Stimulated activated CD8-positive, alpha-beta memory T cell treated with anti-CD3 and anti-CD28 coated beads, Interleukin-4, amount 100 ng/mL, for 4 hours (primary cell): ENCODE measurements at places on chromosomes 11 and 22.

GRCh38 chr11:66080055-66080817, 10.2 kb downstream of the PACS1 start:
- peak; percentile 57 for DNase-seq

DNA sequence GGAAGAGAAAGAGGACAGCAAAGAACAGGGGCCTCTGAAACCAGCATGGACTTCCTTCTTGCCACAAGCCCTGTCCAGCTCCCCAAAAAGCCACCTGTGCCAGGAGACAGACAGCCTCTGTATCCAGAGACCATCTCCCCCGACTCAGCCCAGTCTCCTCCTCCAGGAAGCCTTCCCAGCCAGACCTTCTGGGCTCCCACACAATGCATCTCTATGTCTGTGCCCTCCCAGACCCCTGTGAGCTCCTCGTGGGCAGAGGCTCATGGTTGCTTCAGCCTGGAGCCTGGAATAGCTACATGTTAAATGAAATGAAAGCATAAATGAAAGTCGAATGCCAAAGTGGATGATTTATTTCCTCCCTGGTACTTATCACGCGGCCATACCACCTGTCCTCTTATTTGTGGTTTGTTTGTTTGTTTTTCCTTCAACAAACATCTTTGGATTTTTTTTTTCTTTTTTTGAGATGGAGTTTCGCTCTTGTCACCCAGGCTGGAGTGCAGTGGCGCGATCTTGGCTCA, 7.3 kb upstream of the ARAP1 start:
- DNase-seq = no peak

DNA sequence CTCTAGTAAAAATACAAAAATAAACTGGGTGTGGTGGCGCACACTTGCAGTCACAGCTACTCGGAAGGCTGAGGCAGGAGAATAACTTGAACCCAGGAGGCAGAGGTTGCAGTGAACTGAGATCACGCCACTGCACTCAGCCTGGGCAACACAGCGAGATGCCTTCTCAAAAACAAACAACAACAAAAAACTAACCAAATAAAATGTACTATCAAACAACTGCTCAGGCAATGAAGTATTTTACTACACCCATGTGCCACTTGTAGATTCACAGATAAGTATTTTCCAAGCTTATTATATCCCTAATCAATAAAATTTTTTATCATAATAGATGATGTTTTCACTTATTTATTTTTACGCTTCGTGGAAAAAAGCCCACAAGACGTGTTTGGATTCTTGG, 924 bp downstream of the C11orf65 start:
- no peak for DNase-seq

DNA sequence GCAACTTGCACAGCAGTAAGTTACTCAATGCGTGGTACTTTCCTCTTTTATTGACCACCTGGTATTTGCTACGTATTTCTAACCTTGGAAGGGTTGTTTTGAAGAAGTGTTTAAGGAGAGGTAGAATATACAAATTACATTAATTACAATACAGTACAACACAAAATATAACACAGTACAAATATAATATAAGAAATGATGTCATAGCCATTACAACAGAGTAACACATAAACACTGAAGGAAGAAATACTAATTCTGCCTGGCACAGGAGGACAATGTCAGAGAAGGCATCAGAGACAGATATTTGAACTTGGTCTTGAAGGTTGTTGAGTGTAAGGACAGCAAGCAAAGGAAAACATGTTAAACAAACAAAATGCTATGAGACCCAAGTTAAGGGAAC, 25.6 kb downstream of the PAK1 start:
- no peak for DNase-seq

DNA sequence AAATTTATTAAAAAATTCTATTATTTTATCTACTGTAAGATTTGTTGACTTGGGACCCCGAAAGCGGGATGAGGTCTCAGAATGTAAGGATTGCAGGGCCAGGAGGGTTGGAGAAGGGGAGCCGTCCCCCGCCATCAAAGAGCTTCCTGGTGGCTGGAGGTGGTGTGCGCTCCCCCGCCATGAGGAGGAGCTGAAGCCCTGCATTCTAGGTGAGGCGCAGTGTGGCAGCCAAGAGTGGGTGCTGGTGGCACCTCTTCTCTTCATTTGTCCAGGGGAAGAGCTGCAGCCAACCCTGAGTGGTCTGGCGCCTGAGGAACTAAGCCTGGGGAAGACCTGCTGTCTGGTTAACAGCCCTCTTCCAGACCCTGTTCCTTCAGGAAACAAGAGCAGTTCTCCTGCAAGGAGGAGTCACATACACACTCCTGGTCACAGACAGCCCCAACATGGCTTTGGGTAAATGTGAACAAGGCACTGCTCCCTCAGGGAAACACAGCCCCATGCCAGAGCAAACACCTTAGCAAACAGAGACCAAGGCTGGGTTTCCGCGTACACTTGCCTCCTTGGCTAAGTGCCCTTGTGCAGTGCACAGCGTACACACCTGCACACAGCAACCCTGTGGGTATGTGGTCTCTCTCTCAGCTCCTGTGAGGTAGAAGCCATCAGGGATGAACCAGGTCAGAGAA, 17.3 kb downstream of the RTN4RL2 start:
- no peak for DNase-seq

DNA sequence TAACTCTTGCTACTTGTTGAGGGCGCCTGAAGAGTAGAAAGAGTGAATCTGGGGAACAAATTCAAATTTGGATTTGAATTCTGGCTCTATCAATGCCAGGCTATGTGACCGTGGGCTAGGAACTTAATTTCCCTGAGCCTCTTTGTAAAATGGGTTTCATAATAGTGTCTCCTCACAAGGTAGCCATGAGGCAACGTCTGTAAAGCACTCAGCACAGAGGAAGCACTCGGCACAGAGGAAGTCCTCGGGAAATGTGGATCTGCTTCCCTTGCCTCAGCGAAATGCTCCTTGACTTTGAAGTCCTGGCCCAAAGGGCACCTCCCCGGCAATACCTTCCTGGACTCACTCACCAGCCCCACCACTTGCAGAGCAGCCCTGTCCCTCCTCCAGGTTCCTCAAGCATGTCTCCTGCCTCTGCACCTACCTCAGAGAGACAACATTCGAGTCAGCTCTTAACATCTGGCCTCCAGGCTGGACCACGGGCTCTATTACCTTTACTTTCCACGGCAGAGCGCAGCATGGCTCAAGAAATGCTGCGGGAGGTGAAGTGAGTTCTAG, 17.7 kb downstream of the CD6 start:
- no peak for DNase-seq

DNA sequence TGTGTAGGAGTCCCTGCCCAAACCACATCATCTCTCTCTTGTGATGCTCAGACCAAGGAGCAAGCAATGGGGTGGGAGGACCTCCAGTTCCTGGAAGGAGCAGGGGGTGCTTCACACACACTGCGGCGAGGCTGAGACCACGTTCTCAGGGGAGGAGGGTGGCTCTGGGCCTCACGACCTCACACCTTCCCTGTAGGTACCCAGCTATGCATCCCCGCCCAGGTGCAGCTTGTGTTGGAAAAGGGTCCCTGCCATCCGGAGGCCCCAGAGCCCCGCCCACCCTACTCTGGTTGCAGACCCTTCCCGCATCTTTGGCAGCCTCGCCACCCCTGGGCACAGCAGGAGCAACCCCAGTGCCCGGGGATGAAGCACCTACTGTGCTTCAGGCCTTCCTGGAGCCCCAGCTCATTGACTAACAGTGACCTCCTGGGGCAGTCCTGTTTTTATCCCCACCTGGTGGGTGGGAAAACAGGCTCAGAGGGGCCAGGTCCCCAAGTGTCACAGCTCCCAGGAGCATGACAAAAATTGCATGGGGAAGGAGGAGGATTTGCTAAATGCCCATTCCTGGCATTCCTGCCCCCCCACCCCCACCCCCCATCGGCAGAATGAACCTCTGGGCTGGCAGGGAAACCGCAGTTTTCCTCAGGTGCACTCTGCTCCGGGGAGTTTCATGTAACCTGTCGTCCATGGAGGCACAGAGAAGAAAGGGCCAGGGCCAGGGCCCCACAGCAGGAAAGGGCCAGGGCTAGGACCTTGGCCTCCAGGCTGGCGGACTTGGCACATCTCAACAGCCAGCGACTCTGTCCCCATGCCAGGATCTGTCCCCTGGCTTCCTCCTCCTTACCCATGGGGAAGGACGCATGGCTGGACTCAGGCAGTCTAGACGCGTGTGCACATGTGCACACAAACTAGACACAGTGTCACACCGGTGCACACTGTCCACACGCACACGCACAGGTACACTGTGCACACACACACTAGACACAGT, 81.0 kb downstream of the IGLL1 start:
- DNase-seq = no peak

- DNase-seq = no peak
These were observed 44.1 kb downstream of the MACROD1 start for GRCh38 chr11:64121663-64122410.

- DNase-seq = no peak
These were observed 57.0 kb downstream of the CTTN start for GRCh38 chr11:70455354-70455753.

DNA sequence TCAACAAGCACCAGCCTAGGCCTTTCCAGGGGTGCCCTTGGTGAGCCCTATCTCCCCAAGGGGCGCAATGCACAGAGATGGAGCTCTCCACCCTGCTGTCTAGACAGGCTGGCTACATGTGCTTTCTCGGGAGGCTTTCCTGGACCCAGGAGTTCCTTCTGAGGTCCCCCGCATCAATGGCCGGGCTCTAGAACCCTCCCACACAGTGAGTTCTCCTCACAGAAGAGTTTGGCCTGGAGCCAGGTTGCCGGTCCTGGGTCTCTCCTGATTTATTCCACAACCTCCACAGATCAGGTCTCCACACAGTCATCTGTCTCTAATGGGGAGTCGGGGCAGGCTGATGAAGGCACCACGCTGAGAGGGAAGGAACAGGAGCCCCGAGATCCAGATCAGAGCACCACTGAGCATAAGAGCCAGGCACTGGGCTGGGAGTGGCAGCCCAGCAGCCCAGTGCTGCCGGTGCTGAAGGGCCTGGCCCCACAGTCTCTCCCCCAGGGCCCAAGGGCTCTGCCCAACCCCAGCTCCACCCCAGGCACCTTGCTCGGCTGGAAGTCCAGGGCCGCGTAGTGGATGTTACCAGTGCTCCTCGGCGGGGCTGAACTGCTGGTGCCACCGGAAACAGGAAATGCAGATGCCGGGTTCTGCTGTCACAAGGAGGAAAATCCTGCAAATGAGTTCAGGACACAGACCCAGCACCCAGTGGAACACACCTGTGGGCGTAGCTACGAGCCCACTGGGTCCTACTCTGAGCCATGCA, 44.7 kb downstream of the GAB4 start:
- no peak for DNase-seq
